ENCODE measurements at places on chromosomes 12 and 14.

GRCh38 chr12:75724928-75725312, 213.5 kb upstream of the KRR1 start:
- no peak for DNase-seq

- DNase-seq = no peak
Measured at GRCh38 chr12:105843561-105843960, 295.2 kb downstream of the NUAK1 start.

DNA sequence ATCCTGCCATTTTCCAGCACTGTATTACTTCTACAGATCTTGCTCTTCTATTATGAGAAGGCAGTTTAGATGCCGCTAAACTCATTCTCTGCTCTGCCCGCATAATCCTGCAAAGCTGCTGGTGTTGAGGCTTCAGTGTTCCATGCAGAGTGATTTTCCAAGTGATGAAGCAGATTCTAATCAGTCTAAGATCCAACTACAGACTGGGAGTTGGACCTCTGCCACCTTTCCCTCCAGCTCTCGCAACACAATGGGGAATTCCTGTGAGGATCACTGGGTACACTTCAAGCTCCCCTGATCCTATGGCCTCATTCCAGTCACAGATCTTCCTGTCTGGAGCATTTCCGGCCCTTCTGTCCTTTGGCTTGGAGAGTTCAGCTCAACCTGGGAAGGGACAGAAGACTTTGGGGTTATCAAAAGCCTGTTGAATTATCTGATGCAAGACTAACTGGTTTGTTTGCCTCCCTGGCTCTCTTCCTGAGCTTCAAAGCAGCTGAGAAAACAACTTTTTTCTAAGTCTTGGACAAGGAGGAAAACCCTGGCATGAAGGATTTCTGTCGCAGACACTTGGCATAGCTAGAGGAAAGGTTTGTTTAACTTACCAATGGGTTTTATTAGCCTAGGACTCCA, 333.9 kb downstream of the ZFP36L1 start:
- DNase-seq = no peak

- no peak for DNase-seq
Measured at GRCh38 chr14:91290986-91291385, 46.5 kb upstream of the GPR68 start.

DNA sequence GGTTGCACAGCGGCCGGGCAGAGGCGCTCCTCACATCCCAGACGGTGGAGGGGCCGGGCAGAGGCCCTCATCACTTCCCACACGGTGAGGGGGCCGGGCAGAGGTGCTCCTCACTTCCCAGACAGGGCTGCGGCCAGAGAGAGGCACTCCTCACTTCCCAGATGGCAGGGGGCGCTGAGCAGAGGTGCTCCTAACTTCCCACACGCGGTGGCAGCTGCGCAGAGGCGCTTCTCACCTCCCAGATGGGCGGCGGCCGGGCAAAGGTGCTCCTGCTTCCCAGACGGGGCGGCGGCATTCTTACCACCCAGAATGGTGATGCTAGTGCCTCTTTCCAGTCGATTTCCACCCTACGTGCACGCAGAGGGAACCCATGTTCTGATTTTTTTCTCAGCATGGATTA, 304.4 kb downstream of the RGS6 start:
- DNase-seq = no peak

DNA sequence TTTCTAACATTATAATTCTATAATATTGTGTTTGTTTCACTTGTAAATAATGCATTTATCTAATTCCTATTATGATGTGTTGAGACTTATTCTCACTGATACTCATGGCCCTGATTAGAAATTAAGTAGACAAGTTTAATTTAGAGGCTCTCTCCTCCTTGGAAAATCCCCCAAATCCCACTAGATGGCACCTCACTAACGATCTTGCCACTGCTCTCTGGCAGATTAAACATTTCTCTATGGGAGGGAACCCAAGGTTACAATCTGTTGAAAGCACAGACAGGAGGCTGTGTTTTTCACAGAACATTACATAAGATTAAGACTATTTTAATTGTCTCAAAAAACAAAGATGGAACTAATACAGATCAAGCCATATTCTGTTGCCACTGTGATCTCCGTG, 318.7 kb downstream of the LRFN5 start:
- no peak for DNase-seq

- DNase-seq = no peak
Measured at GRCh38 chr12:104257913-104258472, 42.4 kb downstream of the TXNRD1 start.

DNA sequence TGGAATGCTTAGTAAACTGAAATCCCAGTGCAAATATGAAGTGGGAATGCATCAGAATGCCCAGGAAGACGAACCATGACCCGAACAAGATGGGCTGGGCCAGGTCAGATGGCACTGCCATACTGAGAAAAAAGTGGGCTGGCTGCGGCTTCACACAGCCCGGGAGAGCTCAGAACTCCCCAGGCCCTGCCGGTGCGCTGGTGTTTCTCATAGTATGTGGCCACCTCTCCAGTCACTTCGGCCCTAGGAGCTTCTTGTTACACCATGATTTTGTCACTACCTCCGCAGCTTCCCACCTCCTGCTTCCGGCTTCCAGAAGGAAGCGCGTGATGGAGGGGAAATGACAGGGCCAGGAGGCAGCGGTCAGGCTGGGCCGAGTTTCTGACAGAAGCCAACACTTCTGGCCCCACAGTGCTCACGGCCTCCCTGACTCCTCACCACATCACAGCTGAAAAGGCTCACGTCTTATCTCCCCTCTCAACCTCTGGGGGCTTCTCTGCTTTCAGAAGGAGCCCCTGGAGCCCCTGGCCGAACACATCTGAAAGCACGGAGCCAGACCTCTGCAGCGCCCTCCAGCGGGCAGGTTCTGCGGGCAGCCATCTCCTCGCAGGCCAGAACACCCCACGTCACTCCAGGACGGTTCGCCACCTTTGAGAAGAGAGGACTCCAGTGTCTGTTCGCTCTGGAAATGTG, 30.7 kb downstream of the DAD1 start:
- no peak for DNase-seq

DNA sequence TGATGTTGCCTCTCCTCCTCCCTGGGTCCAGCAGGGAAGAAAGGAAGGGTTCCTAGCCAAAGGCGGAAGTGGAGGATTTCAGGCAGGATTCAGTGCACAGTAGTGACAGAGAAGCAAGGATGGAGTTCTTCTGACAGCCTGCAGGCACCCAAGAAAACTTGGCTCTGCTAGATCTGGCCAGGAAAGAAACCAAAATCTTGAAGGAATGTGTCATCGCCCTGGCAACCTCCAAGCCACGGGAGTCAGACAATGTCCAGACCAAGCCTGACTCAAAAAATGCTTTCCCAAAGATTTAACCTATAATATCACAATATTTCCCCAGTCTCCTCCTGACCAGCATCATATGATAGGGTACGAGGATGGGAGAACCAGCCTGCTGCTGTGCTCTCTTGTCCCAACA, 22.8 kb upstream of the DHRS4 start:
- DNase-seq = no peak

DNA sequence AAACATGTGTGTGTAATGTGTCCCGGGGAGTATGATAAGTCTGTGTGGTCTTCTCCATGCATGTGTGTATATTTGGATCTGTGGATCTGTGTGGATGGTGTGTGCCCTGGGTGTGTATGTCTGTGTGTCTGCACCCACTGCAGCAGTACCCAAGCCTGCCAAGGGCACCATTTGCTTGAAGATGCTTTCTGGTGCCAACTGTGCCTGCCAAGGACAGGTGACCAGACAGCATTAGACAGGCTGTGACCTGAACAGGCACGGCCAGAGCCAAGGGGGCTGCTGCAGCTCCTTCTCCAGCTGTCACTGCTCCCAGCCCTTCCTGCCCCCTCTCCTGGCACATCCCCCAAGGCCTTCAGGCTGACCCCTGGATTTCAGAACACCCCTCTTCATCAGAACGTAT, 35.0 kb downstream of the DTX1 start:
- no peak for DNase-seq

GRCh38 chr14:94088516-94088915, 7.4 kb downstream of the IFI27L1 start:
- DNase-seq = no peak

DNA sequence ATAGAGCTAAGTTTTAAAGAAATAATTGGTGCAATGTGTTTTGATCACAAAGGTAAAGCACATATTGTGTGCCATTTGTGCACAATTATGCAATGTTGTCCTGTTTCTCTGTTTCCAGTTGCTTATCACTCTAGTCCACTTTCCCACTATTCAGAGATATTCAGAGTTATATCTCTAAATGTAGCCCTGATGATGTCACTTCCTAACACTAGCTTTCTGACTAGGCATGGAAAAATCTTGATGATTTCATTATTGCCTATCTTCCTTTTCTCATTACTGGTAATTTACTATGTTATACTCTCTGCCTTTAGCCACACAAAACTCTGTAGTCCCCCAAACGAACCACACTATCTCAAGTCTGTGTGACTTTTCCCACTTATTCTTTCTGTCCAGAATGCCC, 221.2 kb downstream of the TRHDE start:
- no peak for DNase-seq

DNA sequence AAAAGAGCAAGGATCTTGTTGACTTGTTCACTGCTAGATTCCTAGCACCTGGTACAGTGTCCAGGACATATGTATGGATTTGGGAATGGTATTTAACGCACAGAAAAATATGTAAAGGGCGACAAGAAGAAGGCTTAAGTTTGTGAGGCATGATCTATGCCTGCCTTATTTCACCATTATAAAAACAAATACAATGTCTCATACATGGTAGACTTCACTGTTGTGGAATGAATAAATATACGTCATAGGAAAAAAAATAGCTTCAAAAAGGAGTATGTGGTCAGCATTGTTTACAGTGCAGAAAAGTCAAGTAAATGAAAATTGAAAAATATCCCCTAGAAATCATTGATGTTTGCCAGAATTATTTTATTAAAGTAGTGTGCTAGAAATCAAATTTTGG, 30.0 kb downstream of the HCFC2 start:
- DNase-seq = no peak

DNA sequence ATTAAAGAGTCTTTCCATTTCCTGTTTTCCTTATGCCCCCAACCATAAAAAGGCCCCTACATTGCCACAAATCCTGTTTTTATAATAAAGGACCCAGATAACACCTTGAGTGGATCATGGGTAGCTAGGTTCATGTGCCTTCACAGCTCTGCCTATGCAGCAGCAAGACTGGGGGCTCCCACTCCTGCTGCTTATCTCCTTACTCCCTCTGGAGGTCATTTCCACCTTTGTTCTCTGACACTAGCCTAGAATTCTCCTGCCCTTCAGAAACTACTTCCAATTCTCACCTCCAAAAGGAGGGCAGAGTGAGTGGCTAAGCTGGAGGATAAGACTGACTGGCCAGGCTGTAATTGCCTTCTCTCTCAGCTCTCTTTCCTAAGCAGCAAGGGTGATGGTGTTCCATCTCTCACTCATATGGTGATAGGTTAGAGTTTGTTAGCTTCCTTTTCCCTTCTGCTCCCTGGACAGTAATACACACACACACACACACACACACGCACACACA, 20.0 kb upstream of the STAC3 start:
- DNase-seq = no peak

DNA sequence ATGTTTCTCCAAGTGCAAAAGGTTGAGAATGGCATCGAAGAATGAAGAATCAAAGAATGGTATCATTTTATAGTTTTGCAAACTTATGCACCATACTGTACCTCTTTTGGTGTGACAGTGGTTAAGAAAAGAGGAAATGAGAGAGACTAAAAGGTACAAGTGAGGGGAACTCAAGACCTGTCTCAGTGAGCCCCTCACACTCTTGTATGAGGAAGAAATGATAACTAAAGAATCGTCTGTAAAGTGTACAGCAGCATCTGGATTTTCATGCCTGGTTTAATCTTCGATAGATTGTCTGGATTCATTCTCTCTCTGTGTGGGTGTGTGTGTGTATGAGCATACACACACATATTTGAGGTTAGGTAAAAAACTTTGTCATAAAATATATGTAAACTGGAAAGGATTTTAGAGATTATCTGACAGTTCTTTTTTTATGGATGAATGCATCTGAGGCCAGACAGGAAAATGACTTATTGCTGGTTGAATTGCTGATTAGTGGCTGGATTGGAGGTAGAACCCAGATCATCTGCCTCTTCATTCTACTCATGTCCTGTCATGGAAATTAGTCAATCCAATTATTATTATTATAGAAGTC, 16.0 kb upstream of the SLC38A2 start:
- DNase-seq = no peak

- DNase-seq = no peak
Measured at GRCh38 chr12:63846238-63846967, 1.9 kb downstream of the SRGAP1 start.

DNA sequence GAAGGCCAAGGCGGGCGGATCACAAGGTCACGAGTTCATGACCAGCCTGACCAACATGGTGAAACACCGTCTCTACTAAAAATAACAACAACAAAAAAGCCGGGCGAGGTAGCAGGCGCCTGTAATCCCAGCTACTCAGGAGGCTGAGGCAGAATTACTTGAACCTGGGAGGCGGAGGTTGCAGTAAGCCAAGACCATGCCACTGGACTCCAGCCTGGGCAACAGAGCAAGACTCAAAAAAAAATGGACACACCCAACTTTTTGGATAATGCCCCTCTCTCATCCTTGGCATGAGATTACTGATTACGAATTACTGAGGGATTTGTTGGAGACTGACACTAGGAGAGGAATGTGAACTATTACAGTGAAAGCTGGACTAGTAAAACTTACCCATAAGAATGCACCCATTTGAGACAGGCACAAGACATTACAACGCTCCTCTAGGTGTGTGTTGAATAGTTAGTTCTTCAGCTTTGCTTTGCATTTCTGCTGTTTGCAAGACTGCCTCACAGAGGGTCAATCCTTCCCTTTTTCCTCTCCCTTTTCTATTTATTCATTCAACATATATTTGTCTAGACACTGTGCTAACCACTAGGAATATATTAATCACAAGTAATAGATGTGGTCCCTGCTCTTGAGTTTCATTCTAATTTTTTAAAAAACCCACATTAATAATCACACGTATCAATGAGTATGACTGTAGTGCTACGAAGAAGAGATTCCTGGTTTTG, 46.0 kb upstream of the OR5AU1 start:
- DNase-seq = no peak

GRCh38 chr12:116713527-116713926, 24.3 kb downstream of the SPRING1 start:
- no peak for DNase-seq

DNA sequence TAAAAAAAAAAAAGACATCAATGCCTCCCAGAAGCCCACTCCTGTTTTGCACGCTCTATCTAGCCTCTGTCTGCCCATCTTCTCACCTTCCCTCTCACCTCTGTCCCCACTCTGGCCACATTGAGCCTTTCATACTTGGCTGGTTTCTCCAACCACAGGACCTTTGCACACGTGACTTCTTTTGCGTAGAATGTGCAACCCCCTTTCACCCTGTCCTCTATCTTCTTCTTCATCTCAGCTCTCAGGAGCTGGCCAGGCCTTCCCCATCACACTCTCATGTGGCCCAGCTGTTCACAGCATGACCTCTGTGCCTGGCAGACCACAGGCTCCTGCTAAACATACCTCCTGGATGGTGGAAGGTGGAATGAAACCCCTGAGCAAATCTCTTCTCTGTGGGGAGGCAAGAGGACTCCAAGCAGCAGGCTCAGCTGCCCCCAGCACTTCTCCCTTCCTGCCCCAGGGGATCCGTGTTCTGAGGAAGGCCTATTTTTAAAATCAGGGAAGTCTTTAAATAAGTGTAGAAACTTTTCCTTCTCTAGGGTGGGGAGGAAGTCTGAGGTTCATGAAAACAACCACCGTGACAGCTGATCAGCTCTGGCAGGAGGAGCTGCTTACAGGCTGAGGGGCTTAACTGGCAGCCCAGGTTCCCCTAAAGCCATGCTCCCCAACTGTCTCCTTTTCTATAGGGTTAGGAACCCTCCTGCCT, 11.6 kb downstream of the HVCN1 start:
- DNase-seq = no peak

- no peak for DNase-seq
Measured at GRCh38 chr14:81727218-81727617, 193.6 kb upstream of the SEL1L start.
